Astrocyte of the cerebellum (primary cell): ENCODE measurements at places on chromosomes 1 and 21.

DNA sequence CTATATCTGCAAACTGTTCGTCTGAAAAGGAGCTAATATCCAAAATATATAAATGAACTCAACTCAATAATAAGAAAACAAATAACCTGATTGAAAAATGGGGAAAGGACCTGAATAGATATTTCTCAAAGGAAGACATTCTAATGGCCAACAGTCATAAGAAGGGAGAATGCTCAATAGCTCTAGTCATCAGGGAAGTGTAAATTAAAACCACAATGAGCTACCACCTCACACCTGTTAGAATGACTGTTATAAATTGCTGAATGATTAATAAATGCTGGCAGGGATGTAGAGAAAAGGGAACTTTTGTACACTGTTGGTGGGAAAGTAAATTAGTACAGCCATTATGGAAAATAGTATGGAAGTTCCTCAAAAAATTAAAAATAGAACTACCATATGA lies 21.2 kb upstream of the C1orf115 start:
- DNase-seq: no peak

DNA sequence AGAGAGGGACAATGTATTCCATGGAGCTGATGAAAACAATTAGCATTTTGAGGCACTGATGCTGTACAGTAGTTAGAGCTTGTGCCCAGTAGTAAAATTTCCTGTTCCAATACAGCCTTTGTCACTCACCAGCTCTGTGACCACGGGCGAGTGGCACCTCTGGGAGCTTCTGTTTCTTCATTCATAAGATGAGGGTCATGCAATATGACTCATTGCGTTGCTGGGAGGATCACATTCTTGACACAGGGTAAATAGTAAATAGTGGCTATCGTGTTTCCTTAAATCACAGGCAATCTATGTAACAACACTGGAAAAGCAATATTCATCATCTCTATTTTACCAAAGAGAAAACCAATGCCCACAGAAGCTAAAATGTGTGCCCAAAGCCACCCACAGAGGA lies 4.5 kb upstream of the LRRC52 start:
- DNase-seq: no peak

GRCh38 chr1:173429471-173430402 lies 47.4 kb upstream of the PRDX6 start:
- peak; percentile 86 for DNase-seq

DNA sequence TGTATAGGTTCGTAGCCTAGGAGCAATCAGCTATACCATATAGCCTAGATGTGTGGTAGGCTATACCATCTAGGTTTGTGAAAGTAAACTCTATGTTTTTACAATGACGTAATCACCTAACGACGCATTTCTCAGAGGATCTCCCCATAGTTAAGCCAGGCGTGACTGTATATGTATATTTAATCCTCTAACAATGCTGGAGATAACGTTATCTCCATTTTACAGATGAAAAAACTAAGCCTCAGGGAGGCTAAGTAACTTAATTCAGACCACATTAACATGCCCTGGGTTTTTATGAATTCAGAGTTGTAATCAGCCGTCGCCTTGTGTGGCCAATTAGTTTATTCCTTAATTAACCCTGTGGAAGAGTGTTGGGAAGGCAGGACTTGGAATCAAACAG lies 107.7 kb upstream of the PLXNA2 start:
- DNase-seq: no peak

GRCh38 chr1:230459465-230459864 lies 33.3 kb upstream of the PGBD5 start:
- peak; percentile 16 for DNase-seq

DNA sequence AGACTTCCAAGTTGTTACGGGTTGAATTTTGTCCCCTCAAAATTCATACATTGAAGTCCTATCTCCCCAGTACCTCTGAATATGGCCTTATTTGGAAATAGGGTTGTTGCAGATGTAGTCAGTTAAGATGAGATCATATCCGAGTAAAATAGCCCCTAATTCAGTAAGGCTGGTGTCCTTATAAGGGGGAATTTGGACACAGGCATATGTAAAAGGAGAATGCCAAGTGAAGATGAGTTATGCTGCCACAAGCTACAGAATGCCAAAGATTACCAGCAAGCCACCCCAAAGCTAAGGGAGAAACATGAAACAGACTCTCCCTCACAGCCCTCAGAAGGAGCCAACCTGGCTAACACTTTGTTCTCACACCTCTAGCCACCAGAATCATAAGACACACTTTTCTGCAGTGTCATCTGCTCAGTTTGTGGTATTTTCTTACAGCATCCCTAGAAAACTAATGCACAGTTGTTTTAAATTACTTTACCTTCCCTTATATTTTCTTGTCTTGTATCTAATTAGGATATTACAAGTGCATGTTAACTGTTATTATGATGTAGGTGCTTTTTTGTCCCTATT lies 43.3 kb upstream of the PRDX6 start:
- DNase-seq: no peak

GRCh38 chr1:107493111-107493716 lies 352.4 kb downstream of the NTNG1 start:
- no peak for DNase-seq

DNA sequence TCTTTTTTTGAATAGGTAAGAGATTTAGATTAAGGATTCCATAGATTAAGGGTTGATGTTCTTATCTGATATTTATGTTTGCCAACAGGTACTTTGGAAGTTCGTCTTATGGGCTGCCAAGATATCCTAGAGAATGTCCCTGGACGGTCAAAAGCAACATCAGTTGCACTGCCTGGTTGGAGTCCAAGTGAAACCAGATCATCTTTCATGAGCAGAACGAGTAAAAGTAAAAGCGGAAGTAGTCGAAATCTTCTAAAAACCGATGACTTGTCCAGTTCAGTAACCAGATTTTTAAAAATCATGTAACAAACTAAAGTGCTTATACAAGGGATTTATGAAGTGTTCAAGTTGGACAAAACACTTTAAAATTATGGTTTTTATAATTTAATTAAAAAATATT lies 100.5 kb downstream of the PKN2 start:
- no peak for DNase-seq
